ENCODE measurements at places on chromosomes 4 and X. TPM values are rescaled to one million over a fixed set of nuclear protein-coding genes. Genes with fewer than 3 reads are reported as not detected.

- DNase-seq, result no peak
Observed at GRCh38 chr4:47664051-47664826, 173.6 kb downstream of the CORIN start.

DNA sequence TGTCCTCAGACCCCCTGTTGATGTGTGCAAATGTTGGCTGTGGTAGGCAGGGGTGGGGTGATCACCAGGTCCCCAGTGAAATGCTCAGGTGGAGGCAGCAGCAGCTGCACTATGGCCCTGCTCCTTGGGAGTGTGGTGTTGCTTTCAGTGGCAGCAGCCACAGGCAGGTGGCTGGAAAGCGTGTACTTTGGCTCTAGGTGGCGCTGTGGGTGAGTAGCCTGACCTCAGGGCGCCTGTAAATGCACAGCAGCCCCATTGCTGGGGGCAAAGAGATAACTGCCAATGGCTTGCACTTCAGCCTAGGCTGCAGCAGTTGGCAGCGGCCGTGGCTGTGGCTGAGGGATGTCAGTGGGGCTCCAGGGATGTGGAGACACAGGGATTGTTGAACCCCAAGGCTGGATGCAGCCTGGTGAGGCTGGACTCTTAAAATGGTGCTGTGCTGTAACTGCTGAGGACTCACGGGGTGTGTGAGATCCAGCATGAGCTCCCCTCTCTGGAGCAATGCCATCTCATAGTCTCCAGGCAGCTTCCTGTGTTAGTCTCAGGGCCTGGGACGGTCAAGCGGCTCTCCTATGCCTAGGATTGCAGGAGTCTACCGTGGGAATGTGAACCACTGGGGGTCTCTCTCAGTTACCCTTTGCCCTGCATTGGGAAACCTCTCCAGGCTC lies 421.7 kb upstream of the HTR2C start:
- DNase-seq, result no peak

DNA sequence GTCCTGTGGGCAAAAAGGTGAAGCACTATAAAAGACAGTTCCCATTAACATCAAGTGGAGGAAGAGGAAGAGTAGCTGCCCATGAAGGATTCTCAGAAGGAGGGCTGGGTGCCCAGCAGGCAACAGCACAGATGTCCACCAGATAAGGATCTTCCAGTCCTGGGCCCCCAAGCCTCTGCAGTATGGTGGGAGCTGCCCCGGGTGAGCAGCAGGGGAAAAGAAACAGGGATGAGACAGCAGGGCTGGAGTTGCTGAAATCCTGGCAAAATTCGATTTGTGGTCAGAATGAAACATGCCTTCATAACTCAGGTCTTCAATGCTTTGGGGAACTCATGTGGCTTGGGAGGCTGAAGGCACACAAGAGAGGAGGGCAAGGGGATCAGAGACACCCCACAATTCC lies 94.6 kb downstream of the RASL11B start:
- no peak for DNase-seq

DNA sequence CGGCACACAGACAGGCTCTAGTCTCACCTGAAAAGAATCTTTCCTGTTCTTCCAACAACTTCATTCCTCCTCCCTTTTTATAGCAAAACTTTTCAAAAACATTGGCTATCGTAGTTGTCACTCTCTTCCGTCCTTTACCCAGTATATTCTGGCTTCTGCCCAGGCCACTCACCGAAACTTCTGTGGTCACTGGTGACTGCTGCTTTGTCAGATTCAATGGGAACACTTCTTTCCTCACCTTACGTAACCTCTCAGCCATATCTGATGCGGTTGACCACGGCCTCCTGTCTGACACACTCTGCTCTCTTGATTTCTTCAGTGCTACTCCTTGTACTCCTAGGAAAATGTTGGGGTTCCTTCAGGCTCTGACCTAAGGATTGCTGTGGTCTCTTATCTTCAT lies 9.2 kb upstream of the RNF150 start:
- DNase-seq, result no peak

GRCh38 chr4:11597506-11597905 lies 168.8 kb upstream of the HS3ST1 start:
- DNase-seq, result no peak

- no peak for DNase-seq
Observed at GRCh38 chrX:148229801-148230303, 248.7 kb downstream of the FMR1NB start.

- DNase-seq, result no peak
Observed at GRCh38 chr4:57148831-57149505, 38.8 kb upstream of the IGFBP7 start.

- DNase-seq, result peak; percentile 50
Observed at GRCh38 chr4:52051213-52051614, at the start of gene SPATA18. TSS of gene SPATA18 (plus strand) at chr4:52051304. CDS start at chr4:52051705, 401 bp downstream.

DNA sequence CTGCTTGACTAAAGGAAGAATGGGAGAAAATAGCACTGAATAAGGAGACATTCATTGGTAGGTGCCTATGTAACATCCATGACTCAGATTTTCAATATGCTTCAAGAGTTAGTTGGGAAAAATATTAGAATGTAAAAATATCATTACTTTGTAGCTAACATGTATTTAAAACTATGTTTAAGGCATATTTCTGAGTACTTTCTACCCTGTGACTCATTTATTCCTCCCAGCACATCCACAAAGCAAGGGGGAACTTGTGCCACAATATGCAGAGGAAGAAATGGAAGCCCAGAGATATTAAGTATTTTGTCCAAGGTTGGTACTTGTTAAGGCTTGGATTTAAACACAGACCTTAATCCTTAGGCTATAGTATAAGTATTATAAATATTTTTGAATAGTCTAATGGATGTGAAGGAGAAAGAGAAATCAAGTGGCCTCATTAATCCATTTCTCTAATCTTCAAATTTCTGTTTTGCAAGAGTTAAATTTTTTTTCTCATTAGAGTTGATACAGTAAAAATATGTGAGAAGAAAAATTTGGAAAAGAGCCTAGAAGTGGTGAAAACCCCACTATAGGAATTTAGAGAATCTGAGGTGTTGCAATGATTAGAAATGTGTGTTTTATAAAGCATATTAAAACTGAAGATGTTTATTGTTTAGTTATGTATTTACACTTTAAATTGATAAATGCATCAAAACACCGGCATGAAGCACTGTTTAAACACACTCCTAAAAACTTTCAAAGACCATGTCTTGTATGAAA lies 149.3 kb upstream of the GYPA start:
- DNase-seq, result no peak

DNA sequence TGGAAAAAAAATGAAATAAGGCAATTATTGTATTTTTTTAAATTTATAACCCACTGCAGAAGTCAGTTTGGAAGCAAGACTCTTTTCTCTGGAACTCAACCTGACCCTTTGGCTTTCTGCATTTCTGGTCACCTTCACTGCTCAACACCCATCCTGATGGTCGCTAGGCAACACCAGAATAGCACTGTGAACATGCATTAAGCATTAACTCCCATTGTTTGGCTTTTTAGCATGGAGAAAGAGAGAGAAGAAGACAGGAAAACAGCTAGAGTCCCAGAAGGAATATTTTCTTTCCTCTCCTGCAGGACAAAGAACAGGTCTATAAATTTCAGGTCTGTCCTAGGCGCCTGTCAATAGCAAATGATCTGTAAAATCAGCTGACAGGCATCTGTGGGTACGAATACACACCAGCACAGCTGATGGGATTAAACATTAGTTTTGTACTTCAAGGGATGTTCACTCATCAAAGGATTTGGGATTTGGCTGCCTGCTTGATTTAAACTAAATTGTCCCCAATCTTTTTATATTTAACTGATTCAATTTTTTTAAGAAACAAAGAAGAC lies 137.2 kb upstream of the ETNPPL start:
- no peak for DNase-seq

DNA sequence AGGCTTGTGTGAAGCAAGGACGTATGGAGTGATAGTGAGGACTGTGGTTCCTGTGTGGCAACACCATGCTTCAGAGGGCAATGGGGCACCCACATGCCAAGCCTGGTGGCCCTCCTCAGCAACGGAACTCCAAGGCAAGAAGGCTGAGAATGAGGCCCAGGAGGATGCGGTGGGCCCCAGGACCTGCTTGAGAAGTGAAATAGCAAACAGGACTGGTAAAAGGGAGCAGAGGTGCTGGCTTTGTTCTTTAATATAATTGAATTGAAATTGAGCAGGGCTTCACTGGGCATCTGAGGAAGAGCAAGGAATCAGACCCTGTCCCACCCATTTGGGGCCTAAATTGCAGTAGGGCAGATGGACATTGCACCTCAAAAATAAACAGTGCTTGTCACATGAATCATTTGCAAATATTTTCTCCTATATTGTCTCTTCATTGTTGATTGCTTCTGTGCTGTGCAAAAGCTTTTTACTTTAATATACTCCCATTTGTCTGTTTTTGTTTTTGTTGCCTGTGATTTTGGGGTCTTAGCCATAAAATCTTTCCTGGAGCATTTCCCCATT lies 2.3 kb downstream of the TMEM187 start:
- no peak for DNase-seq

DNA sequence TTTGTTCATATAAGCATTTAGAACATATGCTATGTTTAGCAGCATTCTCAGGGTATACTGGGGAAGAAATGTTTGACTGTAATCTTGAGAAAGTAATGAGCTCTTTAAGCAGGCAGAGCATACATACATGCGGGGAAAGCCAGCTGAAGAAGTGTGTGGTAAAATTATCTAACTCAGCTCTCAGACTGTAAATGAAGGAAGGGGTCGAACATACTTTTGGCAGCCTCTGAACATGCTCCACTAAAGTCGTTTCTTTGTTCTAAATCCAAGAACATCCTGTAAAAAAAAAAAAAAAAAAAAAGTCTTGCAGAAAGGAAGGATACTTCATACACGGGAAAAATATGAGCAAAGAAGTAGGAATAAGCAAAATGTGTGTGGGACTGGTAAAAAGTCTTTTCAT lies 224.8 kb downstream of the GRID2 start:
- no peak for DNase-seq

- DNase-seq, result no peak
Observed at GRCh38 chr4:74415602-74416300, 29.2 kb upstream of the AREG start.

GRCh38 chrX:74467656-74468055 lies 46.4 kb downstream of the SLC16A2 start:
- DNase-seq, result no peak

DNA sequence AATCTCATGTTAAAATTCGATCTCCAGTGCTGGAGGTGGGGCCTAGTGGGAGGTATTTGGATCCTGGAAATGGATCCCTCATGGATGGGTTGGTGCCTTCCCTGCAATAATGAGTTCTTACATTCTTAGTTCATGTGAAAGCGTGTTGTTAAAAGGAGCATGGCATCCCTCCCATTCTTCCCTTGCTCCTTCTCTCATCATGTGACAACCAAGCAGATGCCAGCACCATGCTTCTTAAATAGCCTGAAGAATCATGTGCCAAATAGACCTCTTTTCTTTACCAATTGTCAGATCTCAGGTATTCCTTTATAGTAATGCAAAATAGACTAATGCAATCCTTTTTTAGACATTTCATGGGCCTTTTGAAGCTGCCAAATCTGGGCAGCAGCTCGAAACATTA lies 29.0 kb upstream of the CLNK start:
- DNase-seq, result no peak

GRCh38 chrX:38151441-38151840 lies 69.2 kb downstream of the SRPX start:
- no peak for DNase-seq

PPEF1 gene
- not detected for total RNA-seq

VCX2 gene
- total RNA-seq, result not detected

ATOH1 gene
- 34.4 TPM for total RNA-seq

DCAF16 gene
- total RNA-seq, result 20.4 TPM

TCEAL3 gene
- 4.9 TPM for total RNA-seq

DUSP21 gene
- total RNA-seq, result not detected

GAGE2A gene
- total RNA-seq, result not detected

MTM1 gene
- total RNA-seq, result 61.3 TPM

All from colonic mucosa (tissue), 4 donors.